ENCODE measurements at places on chromosomes 3 and 15.

GRCh38 chr15:68829068-68829467 lies 8.4 kb upstream of the ANP32A start:
- DNase-seq, result no peak

DNA sequence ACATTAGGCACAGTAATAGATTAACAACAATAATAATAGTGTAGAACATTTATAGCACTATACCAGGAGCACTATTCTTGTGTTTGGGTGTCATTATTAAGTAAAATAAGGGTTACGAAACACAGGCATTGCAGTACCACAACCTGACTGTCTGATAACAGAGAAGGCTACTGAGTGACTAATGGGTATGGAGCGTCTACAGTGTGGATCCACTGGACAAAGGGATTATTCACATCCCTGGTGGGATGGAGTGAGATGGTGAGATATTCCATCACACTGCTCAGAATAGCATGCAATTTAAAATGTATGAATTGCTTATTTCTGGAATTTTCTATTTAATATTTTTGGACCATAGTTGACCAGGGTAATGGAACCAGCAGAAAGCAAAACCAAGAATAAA lies 18.2 kb downstream of the MINDY4B start:
- DNase-seq, result no peak

GRCh38 chr15:90871139-90871715 lies 2.8 kb downstream of the FURIN start:
- peak; percentile 61 for DNase-seq

- DNase-seq, result no peak
Measured at GRCh38 chr3:117562000-117562399, 852.4 kb downstream of the TUSC7 start.

DNA sequence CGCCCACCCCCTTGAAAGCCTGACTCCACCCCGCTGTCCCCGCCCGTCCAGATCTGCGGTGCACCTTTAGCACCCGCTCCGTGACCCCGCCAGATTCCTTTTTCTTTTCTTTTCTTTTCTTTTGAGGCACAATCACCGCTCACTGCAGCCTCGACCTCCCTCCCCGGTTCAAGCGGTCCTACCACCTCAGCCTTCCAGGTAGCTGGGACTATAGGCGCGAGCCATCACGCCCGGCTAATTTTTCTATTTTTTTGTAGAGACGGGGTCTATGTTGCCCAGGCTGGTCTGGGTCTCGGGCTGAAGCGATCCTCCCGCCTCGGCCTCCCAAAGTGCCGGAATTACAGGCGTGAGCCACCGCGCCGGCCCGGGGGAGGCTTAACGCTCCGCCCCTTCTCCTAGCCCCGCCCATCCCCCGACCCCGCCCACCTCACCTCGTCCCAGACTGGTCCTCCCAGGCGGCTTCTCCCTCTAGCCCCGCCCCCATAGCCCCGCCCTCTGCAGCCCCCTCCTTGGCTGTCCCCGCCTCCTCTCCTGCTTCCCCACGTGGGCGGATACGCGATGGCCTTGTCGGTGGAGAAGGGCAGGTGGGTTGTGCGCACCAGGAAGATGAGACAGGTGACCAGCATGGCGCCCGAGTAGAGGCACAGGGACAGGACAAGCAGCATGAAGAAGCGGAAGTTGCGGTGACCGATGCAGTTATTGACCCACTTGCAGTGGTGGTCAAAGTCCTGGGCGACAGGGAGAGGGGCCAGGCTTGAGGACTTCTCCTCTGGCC lies 3.2 kb downstream of the ZDHHC19 start:
- peak; percentile 78 for DNase-seq

DNA sequence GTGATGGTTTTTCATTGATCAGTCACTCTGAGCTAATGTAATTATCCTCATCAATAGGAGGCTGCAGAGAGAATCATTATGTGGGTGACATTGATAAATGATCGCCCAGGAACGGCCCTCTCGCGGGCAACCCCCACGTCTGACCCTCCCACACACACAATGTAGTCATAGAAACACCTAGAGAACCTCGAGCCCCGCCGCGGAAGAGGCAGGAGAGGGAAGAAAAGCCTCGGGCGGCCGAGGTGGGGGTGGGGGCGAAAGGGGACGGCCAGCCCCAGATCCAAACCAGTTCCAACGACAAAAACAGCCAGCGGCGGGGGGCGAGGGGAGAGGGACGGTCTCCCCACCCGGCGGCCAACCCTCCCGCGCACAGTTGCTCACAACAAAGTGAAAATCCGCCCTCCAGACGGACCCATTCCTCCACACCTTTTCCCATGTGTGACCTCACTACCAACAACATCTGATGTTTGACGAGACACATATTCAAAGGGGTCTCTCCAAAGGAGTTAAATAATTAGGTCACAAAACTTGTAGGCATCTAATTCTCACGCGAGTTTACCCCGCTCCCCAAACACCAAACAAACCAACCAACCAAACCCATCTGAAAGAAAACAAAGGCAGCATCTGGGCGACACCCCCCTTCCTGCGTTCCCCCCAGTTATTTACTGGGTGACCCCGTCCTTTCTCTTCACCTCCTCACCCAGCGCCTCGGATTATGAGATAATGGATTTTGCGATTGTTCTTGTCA lies 213.0 kb downstream of the MEIS2 start:
- no peak for DNase-seq

DNA sequence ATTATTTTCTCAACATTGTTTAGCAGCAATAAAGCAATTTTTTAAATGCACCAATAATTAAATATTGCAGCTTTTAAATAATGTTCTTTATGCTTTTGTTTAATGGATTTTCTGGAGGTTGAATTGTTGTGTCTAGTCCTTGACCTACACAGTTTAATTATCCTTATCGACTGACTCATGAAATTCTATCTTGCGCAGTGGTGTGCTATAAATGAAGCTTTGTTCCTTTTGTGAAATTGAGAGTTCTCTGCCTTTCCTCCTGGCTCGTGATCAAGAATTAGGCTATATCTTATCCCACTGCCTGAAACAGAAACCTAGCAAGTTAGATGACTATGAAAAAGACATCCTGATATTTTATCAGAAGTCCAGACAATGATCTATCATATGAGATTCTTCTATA lies 37.0 kb upstream of the PIK3R4 start:
- no peak for DNase-seq

GRCh38 chr3:168470380-168470779 lies 374.7 kb upstream of the GOLIM4 start:
- DNase-seq, result no peak

DNA sequence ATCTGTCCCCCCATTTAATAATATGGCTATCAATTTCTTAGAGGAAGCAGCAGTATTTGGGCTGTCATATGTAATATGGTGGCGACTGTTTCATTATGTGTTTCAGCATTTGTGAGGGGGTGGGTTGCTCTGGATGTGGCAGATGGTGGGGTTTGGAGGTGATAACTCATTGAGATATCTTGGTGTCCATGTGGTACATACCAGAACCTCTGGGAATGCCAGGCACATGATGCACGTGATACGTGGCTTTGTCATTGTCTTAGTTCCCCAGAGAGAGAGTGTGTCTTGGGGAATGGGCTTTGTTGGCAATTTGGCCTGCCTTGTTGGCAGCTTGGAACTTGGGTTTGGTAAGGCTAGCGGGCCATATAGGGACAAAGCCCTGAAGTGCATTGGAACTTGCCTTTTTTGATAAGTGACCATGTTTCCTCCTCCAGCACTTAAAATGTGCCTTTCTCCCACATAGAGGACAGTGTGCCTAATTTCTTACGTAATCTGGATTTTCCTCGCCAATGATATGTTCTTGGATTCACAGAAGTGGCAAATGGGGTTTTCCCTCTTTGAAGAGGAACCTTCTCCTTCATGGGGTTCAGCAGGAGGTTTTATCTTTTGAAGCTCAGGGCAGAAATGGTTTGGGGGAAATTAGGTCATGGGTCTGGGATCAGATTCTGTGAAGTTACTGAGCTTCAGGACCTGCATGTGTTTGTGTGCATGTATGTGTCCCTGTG lies 79.5 kb downstream of the DNASE1L3 start:
- no peak for DNase-seq

DNA sequence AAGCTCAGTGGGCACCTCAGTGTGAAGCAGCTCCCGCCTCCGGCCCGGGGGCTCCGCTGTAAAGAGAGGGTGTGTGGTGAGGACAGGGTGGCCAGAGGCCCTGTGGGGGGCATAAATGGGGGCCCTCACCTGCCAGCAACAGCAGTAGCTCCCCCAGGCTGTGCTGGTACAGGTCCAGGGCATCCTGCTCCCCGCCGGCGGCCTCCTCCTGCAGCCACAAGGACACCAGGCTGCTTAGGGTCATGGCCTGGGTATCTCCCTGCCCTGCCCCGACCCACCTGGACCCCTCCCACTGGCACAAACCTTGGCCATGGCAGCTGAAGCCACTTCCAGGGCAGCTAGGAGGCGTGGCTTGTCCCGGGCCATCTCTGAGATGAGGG lies 4.8 kb downstream of the ULK3 start:
- DNase-seq, result no peak

- no peak for DNase-seq
Measured at GRCh38 chr15:75178171-75178937, 23.3 kb upstream of the C15orf39 start.

- DNase-seq, result no peak
Measured at GRCh38 chr3:108966773-108967172, 13.1 kb upstream of the GUCA1C start.

- peak; percentile 27 for DNase-seq
Measured at GRCh38 chr15:51274956-51275355, 63.4 kb downstream of the CYP19A1 start.

DNA sequence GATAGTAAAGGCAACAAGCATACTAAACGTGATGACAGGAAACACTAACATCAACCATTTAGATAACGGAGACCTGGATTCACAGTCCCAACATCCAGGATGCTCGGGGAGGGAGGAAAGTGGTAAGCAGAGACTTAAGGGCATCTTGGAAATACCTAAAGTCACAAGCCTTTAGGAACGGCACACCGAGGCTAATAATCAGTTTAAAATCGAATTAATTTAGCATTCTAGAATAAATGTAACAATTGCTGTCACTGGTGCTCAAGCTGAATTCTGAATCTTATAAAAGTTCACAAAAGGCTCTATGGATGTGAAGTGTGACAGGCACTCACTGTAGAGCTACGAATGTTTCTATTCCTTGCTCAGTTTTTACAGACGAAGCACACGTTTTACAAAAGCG lies 1.3 kb downstream of the CD47 start:
- no peak for DNase-seq

DNA sequence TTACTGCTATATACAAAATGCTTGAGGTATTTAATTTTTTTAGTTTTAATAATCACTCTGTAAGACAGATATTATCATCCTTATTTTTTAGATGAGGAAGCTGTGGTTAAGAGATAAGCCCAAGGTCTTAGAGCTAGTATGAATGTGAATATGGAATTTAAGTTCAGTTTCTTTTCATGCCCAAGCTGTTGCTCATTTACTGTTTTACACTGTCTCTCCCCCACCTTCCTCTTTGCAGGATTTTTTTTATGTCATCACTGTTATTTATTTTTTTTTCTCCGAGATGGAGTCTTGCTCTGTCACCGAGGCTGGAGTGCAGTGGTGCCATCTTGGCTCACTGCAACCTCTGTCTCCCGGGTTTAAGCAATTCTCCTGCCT lies 22.5 kb downstream of the MAP2K5 start:
- no peak for DNase-seq

GRCh38 chr3:10262027-10262426 lies 13.8 kb downstream of the TATDN2 start:
- no peak for DNase-seq

GRCh38 chr3:126543457-126544061 lies 15.2 kb downstream of the C3orf22 start:
- DNase-seq, result peak; percentile 18

DNA sequence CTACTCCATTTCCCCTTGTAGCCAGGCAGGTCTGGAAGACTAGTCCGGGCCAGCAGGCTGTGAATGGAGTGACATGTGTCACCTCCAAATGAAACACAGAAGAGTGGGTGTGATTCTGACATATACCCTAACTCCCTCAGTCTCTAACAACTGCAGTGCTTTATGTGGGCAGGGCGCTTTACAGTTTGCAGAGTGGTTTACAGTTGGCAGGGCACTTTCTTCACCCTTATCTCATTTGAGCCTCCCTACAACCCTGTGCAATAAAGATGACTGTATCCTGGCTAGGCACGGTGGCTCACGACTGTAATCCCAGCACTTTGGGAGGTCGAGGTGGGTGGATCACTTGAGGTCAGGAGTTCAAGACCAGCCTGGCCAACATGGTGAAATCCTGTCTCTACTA lies 176.3 kb downstream of the RAB11A start:
- no peak for DNase-seq

DNA sequence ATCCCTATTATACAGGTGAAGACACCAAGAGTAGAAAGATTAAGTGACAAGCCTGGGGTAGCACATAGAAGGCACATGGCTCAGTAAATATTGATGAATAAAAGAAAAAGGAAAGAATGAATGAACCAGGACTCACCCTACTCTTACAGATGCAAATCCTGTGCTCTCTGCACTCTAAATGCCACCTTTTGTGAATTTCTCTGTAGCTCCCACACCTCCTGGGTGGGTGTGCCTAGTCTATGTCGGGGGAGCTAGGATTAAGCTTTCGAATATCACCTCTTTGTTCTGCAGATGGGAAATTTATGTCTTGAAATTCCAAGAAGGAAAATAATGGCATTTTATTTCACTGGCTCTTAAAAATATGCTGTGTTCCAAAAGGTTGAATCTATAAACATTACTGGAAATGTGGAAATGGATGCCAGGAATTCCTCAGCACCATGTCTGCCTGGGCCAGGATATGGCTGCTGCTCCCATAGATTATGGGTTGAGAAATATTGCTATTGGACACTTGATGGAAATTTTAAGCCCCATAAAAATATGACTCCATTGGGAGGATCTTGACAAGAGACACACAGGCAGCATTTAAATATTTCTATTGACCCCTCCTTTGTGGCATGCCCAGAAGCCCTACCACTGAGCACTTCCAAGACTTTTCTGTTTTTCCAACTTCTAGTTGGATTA lies 43.3 kb downstream of the CCNB2 start:
- DNase-seq, result no peak

DNA sequence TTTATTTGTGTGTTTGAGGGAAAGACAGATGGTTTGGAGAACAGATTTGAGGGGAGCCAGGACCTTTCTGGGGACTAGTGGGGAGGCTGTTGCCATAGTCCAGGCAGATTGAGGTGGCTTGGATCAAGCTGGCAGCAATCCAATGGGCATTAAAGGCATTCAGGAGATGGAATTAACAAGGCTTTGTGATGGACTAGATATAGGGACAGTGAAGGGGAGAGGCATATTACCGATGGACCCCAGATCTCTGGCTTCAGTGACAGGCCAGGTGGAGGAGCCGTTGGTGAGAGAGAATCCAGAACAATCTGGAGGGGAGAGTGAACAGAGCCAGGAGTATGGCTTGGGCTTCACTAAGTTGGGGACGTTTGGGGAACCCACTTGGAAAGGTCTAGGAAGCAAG lies 124.8 kb downstream of the EEFSEC start:
- DNase-seq, result no peak

GRCh38 chr15:68302729-68303128 lies 25.2 kb downstream of the FEM1B start:
- no peak for DNase-seq

- no peak for DNase-seq
Measured at GRCh38 chr15:62795171-62795570, 247.4 kb upstream of the TPM1 start.

- no peak for DNase-seq
Measured at GRCh38 chr3:131260525-131260924, 121.0 kb upstream of the NUDT16 start.

GRCh38 chr3:59978979-59979378 lies 929.2 kb upstream of the CFAP20DC start:
- DNase-seq, result peak; percentile 44

- DNase-seq, result no peak
Measured at GRCh38 chr3:112514527-112515128, 15.4 kb upstream of the BTLA start.

Measured in stimulated activated CD8-positive, alpha-beta memory T cell treated with anti-CD3 and anti-CD28 coated beads, Interleukin-4, amount 100 ng/mL, for 48 hours (primary cell).